ENCODE measurements at places on chromosomes 1 and 21. TPM values are rescaled to one million over a fixed set of nuclear protein-coding genes. Genes with fewer than 3 reads are reported as not detected.

DNA sequence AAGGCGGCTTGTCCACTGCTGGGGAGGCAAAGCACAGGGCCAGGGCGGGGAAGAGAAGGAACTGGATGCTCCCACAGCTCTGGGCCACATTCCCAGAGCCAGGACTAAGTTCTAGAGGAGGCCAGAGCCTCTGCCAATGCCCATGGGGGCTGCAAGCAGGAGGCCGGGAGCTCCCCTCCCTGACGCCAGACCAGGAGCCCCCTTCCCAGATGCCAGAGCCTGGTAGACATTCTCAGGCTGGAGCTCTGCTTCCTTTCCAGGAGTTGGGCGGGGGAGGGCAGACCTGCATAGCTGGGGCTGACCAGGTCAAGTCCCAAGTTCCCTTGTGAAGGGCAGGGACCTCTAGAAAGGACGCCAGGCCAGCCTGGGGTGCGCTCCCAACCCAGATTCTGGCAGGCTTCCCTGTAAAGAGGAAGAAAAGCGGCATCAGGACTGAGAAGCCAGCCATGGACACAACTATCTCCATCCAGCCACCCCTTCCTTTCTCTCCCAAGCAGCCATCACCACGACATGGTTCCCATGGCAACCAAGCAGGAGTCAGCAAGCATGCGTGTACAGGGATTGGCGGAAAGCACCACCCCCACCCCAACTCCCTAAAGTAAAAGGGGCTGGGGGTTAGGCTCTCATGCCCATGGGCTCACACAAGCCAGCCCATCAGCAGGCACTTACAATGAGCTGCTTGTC, 13.4 kb downstream of the KIF21B start:
- no peak for DNase-seq

DNA sequence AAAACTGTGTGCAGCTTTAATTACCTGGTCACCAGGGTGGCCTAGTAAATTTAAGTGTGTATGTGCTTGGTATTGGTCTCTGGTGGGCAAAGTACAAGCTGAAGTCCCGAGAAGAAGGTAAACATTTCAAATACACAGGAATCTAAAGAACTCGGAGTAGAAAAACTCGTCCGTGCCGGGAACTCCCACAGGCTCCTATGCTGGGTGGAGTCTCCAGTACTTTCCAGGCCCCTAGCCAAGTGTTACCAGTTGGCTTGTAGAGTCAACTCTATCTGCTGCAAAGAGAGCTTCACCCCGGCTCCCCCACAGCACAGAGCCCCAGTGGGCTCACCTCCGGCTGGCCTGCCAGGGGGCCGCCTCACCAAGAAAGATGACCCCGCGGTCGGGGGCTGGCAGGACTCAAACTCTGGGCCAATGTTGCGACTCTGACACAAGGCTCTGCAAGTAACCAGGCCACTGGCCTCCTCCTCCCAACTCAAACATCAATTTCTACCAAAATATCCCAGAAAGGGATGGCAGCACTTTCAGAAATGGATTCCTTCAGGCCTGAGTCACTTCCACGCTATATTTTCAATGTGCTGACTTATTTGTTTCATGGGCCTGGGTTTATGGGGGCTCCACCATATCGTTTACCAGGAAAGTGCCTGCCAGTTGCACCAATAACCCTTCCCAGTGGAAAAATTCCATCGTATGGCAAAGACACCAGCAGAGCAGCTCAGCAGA, 73.9 kb downstream of the SLC66A1 start:
- peak; percentile 82 for DNase-seq

- DNase-seq: no peak
Observed at GRCh38 chr1:81650776-81651175, 150.0 kb upstream of the ADGRL2 start.

- no peak for DNase-seq
Observed at GRCh38 chr1:33996281-33996680, 132.4 kb downstream of the HMGB4 start.

- no peak for DNase-seq
Observed at GRCh38 chr1:32028746-32029145, 15.1 kb downstream of the KHDRBS1 start.

PLXNA2 gene
- 2.9 TPM for polyA plus RNA-seq

MYOCOS gene
- polyA plus RNA-seq: not detected

DNA sequence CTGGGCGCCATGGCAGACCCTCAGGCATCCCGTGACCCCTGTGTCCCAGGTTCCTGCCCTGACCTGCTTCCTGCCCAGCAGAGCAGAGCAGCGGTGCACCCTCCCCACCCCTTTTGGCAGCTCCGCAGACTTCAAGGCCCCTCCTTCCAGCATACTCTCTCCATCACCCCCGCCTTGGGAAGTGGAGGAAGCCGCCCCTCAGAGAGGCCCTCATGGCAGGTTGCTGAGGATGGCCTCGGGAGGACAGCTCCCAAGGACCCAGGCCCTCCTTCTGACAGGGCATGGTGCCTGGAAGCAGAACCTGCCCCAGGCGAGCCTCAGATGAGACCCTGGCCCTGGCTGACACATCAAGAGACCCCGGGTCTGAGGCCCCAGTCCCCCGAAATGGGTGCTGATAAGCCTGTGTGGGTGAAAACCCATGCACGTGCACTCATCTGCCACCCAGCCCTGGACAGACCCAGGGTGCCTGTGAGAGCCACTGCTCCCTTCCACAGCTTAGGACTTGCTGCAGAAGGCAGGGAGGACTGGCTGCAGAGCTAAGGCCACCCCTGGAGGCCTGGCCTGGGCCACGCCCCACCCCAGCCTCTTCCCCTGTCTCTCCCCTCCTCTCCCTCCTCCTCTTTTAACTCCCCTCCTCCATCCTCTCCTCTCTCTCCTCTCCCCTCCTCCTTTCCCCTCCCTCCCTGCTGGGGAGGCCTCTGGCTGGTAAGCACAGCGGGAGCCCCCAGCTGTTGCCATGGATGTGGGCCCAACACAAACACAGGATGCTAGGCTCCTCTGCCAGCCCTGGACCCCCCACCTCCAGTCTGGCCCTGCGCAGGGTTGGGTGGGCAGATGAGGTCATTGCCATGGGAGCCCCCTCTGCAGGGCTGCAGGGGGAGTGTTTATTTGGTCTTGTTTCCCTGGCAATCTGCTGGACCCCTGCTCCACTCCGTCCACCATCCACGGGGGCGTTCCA, 33.7 kb downstream of the WNT9A start:
- DNase-seq: no peak

DNA sequence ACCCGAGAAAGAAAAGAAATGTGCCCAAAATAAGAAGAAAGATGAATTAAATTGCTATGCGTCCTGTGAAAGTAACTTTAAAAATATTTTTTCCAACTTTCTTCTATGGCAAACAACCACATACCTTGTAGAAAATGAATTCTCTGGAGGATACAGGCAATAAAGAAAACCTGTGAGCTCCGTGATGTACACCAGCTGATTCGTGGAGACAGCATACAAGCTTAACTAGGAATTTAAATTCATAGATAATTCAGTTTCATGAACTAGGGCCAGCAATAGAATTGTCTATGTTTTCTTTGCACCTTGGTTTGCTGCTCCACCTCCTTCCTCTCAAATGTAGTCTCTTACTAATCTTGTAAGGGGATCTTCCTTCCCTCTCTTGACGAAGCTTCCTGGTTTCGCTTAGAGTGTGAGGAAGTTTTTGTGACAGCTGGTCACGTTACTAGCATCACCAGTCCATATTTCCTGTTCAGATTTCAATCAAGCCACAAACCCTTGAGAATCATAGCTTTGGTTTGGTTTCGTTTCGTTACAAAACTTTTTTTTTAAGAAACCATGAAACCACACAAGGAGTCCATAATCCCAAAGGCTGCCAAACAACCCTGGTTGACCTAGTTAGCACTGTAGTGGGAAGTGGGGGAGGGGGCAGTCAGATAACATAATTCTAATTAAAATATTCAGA, 35.8 kb downstream of the GREM2 start:
- no peak for DNase-seq

DNA sequence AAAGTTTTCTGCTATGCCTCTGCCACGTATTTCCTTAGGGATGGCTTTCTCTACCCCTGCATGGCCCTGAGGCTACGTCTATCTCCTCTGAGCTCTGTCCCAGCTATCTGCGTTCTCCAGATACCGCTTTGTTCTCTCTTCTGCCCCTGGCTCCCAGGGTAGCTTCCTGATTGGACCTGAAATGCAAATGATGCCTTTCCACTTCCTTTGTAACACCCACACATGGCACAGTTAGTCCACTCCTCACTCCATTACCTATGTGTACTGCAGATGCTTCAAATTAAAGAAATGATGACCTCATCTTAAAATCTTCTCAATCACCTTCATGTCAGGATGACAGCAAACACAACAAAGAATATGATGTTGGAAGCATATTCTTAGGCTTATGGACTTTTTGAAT, 138.6 kb upstream of the POGK start:
- DNase-seq: no peak

IL19 gene
- not detected for polyA plus RNA-seq

- no peak for DNase-seq
Observed at GRCh38 chr1:110390692-110391245, at the start of gene SLC16A4. TSS of gene SLC16A4 (minus strand) at chr1:110391026. CDS start at chr1:110389323, 1,703 bp downstream.

DNA sequence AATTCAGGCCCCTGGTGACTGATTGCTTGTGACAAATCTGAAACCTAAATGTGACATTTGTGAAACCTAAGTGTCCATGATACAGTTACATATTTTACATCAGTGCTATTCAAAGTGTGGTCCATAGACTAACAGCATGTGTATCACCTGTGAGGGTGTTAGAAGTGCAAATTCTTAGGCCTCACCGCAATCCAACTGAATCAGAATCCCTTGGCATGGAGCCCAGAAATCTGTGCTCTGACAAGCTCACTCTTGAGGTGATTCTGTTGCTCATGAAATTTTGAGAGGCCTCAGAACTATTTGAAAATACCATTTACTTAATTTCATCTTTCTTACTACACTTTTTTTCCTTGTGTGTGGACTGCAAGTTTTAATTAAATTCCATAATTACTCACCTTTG, 587.9 kb downstream of the ADGRL2 start:
- no peak for DNase-seq

VTCN1 gene
- 0.38 TPM for polyA plus RNA-seq

FCGR1A gene
- 25.2 TPM for polyA plus RNA-seq

- DNase-seq: no peak
Observed at GRCh38 chr1:155038602-155039307, 5.1 kb downstream of the DCST1 start.

Data from aorta (tissue), 5 donors.